ENCODE measurements at places on chromosomes 7 and 10.

- DNase-seq = no peak
Measured at GRCh38 chr10:5442990-5443370, 30.6 kb downstream of the NET1 start.

DNA sequence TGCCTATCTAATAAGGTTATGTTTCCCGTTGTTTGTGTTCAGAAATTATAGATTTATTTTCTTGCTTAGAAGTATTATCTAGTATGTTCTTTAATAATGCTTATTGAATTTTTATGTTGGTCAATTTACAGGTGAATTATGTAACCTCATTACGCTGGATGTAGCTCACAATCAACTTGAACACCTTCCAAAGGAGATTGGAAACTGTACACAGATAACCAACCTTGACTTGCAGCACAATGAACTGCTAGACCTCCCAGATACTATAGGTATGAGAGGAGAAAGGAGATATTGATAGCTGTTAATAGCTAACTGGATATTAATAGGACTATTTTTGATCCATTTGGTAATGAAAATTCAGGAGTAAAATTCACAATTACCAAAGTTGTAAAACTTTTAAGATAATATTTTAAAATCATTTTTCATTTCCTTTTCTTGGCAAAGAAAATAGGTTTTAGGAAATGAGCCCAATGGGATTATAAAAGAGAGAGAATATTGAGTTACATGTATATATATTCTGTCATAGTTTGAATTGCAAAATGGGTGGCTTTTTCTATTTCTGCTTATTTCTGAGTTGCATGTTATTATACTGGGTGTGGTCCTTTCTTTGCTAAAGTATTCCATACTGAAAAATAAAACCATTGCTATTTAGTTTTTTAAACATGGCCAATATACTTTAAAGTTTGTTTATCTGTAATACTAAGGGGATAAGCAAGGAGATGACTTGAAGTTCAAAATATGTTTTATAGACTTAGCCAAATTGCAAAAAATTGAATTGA, 66.3 kb downstream of the SHOC2 start:
- no peak for DNase-seq

GRCh38 chr10:133344236-133344635, 2.9 kb upstream of the PRAP1 start:
- no peak for DNase-seq

DNA sequence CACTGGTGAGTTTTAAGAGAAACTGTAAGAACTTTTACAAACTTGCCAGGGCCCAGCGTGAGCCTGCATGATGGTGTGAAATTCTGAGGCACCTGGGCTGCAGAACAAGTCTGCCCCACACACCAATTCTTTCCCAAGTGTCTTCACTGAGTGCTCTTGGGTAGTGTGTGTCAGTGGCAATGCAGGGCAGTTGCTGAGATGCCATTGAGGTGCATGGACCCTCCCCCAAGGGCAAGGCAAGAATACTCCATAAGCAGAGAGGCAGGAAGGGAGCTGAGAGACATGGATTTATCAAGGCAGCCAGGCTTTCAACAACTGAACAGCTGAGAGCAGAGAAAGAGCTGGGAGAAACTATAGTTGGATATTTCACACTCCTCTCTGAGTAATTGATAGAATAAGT, 801.2 kb downstream of the GRID1 start:
- no peak for DNase-seq

GRCh38 chr7:10998996-10999757, 25.5 kb downstream of the PHF14 start:
- DNase-seq = no peak

DNA sequence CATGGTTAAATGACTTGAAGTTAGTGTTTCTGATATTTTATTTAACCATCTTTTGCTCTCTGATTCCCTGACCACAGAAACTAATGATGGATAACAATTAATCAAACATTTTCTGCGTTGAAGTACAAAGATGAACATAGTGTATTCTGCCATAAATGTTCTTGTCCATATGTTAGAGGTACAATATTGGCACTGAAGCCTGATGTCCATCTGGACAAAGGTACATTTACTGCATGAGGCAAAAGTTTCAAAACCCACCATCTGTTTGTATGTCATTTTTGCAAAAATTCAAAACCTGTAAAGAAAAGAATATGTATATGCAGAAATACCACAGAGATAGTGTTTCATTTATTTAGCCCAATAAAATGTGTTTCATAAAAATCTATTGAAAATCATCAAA, 861.5 kb downstream of the ANKRD7 start:
- no peak for DNase-seq

GRCh38 chr10:22593636-22594198, 120.7 kb downstream of the PIP4K2A start:
- no peak for DNase-seq

- DNase-seq = no peak
Measured at GRCh38 chr10:7944215-7944480, 110.3 kb upstream of the GATA3 start.

DNA sequence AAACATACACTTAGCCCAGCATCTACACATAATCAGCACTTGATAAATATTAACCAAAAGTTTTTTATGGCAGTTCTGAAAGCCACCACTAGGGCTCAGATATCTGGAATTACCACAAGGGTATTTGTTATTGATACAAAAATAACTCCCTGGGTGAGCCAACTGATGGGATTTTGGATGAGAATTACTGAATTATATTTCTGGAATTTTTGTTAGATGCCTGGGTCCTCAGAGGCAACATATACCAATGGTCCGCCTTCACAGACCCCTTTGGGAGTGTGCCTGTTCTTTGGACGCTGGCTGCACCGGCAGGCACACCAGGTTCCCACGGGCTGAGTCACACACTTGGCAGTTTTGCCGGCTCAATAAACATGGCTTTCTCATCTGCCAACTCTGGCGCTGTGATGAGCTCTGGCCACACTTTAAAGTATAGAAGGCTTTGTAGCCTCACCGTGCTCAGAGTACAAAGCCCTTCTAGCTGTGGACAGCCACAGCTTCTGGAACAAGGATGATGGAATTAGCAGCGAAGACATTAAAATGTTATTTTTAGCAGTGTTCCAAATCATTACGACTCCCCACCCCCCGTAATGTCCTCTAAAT, 24.5 kb upstream of the EEPD1 start:
- DNase-seq = no peak

GRCh38 chr7:130476297-130477150, 15.4 kb upstream of the MEST start:
- no peak for DNase-seq

- no peak for DNase-seq
Measured at GRCh38 chr7:3370068-3370830, 69.2 kb downstream of the SDK1 start.

DNA sequence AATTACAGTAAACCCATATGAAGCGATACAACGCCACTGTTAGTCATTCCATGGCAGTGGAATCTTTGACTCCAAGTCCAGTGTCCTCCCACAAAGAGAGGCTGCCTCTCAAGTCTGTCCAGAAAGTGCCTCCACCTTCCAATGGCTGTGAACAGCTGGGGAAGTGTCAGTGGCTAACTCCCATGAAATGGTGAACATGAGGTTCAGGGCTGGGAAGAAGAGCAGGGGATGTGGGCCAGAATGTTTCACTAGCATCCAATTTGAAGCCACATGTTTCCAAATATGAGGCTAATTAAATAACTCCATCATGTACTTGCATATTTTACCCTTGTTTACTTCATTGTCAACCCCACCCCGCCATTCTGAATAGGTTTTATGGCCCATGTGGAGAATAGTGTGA, 53.1 kb upstream of the CHST15 start:
- DNase-seq = no peak

Measured in stimulated activated CD4-positive, alpha-beta T cell treated with anti-CD3 and anti-CD28 coated beads, Interleukin-1b, Interleukin-23, amount 100 ng/mL, for 4 hours (primary cell).